ENCODE measurements at places on chromosomes 6 and 20.
A peak's percentile ranks its signal among the peaks of the same experiment; 100 is the strongest.

- peak; percentile 38 for DNase-seq
Measured at GRCh38 chr6:53492860-53493634, 51.9 kb downstream of the GCLC start.

DNA sequence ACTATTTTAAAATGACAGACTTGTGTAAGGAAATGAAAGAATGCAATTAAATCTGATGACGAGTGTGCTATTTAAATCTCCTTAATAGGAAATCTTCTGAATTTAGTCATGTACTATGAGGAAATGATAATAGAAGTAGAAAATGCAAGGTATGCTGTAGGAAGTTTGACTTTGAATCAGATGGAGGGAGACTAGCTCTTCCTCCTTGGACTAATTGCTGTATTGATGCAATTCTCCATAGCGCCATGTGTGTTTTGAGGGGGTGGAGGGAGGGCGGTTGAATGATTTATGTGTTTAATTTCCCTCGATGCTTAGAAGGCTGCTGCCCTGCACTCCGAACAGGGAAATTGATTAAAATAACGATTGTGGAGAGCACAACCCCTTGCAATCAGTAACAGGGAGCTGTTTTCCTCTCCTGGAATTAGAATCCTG, 214.4 kb upstream of the PRND start:
- no peak for DNase-seq

DNA sequence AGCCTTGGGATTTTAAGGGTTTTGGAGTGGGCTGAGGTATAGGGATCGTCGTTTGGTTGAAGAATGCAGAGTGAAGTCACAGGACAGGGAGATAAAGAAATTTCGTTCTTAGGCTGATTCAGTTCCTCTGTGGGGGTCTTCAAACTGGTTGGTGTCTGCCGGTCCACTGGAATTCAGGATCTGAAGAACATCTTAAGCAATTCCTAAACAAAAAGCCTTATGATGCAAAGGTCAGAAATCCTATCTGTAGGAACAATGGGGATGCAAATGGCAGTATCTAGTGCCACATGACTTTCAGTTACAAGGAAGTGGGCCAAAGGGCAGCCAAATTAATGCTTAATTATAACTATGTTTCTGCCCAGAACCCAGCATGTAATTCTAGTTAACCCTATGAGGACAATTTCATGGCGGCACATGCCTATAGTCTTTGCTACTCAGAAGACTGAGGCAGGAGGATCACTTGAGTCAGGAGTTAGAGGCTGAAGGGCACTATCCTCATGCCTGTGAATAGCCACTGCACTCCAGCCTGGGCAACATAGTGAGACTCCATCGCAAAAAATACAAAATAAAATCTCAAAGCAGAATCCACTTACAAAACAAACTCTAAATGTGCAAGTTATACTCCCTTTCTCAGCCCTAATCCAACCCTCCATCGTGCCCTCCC, 4.6 kb upstream of the SLC2A10 start:
- DNase-seq, result no peak

GRCh38 chr6:3455569-3456394, 1.1 kb downstream of the SLC22A23 start:
- DNase-seq, result no peak

DNA sequence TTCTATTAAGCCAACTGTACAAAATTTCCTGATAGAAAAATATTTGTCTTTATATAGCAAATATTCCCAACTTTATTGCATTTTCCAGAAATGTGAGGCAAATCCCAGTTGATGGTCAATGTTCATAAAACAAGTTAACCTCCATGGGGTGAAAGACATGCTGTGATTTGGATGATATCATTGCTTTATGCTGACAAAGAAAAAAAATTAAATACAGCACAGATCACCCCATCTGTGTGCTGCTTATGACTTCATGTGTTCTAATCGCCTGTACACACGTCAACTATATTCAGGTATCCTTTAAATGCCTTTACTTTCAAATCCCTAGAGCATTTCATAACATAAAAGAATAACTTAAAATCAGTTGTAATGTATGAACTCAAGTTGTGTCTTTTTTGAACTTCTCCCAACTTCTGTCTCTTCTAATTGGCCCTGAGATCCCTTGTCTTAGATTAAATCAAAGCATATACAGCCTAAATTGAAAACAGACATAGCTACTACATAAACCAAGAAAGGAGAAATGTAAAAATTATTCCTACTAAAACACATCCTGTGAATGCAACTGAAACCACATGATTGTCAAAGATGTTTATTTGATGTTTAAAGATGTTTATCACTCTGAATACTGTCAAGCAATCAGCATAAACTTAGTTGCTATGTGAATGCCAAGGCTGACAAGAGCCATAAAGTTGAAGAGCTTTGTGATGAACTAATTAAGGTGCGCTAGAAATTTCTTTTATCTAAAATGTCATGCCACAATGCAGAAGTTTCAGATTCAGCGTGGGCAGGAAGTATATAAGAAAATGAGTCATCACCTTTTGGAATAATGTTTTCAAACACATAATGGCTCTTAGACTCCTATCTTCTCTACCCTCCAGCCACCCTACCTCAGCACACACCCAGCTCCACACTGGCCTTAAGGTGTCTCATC, 68.7 kb downstream of the FILIP1 start:
- DNase-seq, result no peak

GRCh38 chr6:44245912-44246662, 814 bp upstream of the HSP90AB1 start:
- peak; percentile 95 for DNase-seq

DNA sequence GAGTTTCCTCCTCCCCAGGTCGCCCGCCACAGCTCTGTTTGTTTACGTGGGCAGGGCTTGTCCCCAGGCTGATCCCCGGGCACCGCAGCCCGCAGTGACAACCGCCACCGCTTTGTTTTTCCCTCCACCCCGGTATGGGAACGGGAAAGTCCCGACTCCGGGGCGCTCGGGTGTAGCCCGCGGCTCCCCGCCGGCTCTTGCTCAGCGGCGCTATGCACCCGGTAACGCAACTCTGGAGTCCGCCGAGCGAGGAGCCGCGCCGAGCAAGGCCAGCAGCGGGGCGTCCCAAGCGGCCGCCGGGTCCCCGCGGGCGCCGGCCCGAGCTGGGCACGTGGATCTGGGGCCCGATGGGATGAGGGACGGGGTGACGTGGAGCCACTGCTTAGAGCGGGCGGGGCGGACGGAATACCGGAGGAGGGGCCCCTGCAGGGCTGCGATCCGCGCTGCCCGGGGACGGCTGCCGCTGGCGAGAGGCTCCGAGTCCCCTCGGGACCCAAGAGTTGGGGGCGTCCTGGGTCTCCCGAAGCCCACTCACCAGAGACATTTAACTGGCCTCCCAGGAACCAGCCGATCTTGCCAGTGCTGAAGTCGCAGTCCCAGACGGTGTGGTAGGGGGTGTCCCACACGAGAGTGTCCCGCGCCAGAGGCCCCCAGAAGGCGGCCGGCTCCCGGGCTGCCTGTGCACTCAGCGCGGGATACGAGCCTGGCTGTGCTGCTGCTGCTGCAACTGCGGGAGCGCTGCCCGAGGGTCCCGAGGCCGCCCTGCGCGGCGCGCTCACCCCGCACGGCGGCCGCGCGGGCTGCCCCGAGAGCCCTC, 497 bp downstream of the ACSS1 start:
- no peak for DNase-seq

DNA sequence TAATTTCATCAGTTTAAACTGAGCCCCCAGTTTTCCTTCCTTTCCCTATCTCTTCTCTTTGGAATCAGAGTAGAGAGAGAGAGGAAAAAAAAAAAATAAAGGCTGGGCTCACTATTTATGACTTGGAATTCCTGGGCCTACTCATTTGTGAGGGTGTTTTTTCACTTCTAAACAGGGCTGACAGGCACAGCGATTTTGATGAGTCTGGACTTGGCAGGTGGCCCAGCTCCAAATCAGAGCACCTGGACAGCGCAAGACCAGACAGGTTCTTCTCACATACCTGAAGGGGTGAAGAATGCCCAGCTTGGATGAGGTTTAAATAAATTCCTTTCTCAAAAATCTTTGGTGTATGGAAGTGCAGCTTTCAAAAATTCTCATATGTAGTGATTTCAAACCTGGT, 122.2 kb downstream of the KIF13A start:
- DNase-seq, result no peak

DNA sequence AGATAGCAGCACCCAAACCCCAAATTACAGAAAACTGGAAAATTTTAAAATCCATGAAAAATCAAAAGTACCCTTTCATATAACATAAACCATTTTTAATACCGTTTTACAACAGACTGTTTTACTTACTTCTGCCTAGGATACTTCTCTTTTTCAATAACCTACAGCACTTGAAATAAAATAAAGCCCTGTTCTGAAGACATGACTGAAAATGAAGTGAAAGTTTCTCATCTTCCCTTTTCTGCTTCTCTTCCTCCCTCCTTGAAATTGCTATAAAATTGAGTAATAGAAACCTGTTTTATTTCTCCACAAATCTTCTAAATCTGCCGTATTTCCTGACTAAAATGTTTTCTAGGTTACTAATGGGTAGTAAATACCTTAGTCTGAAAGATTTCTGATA, 20.3 kb downstream of the MMS22L start:
- no peak for DNase-seq

DNA sequence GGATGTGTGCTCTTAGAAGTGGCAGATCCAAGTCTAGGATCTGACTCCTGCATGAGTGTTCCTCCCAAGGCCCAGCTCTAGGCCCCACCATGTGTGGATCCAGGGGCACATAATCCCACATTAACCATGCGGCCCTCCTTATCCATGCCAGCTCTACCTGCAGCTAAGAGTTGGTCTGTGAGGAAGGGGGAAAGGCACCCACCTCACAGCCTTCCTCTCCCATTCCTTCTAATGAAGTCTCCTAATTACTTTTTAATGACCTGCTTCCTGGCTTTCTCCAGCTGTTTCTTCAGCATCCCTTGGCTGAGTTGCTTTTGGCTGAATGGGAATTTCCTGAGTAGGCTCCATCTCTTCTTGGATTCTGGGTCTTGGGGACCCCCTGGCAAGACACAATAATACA, 52.2 kb downstream of the NPEPL1 start:
- DNase-seq, result no peak

GRCh38 chr6:44771647-44772415, 384.3 kb downstream of the CDC5L start:
- DNase-seq, result no peak

- no peak for DNase-seq
Measured at GRCh38 chr6:85236636-85237035, 213.2 kb upstream of the NT5E start.

GRCh38 chr6:78476561-78476960, 390.8 kb upstream of the IRAK1BP1 start:
- no peak for DNase-seq

GRCh38 chr6:107485157-107485556, 4.8 kb upstream of the SOBP start:
- DNase-seq, result no peak

- no peak for DNase-seq
Measured at GRCh38 chr20:39516964-39517363, 554.8 kb downstream of the DHX35 start.

DNA sequence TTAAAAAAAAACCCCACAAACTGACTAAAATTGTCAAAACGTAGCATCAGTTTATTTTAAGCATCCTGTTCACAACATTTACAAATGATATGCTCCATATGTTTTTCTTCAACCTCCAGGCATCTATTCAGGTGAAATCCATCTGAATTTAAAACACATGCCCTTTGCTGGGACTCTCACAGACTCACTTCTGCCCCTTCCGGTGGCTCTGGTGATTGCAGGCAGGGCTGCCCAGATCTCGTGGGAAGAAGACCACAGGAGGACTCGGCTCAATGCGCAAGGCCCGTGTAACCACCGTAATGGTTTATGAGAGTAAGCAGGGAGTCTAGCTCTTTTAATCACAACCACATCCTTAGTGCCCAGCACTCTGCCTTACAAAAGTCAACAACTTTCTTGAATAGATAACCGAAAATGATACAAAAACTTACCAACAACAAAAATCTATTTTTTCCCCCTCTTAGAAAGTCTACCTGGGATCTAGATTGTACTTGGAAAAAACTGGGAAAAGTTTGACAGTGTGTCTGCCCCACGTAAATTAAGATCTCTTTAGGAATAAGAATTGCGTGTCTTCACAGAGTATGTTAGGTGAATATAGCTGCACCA, 139.1 kb downstream of the KIF16B start:
- DNase-seq, result peak; percentile 5

GRCh38 chr6:47133230-47134000, 91.3 kb upstream of the ADGRF1 start:
- no peak for DNase-seq

- DNase-seq, result no peak
Measured at GRCh38 chr6:109336221-109336961, 45.9 kb downstream of the CD164 start.

DNA sequence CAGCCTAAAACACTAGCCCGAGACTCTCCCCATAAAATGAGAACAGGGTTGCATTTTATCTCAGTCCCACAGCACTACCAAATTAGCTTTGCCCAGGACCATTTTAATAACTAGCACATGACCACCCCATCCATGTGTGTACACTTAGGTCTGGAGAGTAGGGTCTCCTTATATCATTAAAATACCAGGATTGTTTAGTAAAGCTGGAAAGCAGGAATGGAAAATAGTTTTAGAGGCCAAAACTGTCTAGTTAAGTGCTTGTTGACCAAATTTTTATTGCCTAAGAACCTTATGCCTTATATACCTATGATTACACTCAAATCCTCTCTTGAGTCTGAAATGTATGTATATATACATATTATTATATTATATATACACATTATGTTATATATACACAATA, 608.4 kb downstream of the HDGFL1 start:
- no peak for DNase-seq

- no peak for DNase-seq
Measured at GRCh38 chr6:73391675-73392074, 3.0 kb upstream of the DDX43 start.
